ENCODE measurements at places on chromosomes 1 and 21. TPM values are rescaled to one million over a fixed set of nuclear protein-coding genes. Genes with fewer than 3 reads are reported as not detected.

GRCh38 chr1:6473974-6474814 lies 8.2 kb upstream of the TNFRSF25 start:
- no peak for DNase-seq

DNA sequence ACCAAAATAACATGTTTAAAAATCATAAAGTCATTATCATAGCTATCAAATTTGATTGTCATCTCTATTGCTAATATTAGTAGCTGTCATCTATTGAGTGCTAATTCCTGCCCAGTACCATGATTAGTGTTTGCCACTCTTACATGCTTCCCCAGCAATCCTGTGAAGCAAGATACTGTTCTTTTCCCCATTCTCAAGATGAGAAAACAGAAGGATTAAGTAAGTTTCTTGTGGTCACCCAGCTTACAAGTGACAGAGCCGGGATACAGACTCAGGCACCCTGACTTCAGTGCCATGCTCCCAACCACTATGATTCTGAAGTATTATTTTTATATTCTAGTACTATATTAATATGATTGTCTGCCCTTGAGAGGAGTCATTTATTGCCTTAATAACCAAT lies 36.5 kb downstream of the LRRC8C start:
- DNase-seq, result no peak

DNA sequence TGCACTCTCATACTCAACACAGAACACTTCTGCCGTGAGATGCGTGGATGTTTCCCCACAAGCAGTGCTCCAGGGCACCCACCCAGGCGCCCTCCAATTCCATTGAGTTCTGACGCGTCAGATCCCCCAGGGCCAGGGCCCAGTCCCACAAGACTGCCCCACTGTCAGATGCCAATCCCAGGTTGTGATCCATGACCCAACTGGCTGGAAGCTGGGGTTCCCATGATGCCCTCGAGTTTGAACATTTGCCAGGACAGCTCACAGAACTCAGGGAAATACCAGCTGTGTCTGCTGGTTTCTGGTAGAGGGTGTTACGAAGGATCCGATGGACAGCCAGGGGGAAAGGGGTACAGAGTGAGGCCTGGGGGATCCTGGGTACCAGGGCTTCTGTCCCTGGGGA lies 58.4 kb downstream of the AGPAT3 start:
- DNase-seq, result no peak

DNA sequence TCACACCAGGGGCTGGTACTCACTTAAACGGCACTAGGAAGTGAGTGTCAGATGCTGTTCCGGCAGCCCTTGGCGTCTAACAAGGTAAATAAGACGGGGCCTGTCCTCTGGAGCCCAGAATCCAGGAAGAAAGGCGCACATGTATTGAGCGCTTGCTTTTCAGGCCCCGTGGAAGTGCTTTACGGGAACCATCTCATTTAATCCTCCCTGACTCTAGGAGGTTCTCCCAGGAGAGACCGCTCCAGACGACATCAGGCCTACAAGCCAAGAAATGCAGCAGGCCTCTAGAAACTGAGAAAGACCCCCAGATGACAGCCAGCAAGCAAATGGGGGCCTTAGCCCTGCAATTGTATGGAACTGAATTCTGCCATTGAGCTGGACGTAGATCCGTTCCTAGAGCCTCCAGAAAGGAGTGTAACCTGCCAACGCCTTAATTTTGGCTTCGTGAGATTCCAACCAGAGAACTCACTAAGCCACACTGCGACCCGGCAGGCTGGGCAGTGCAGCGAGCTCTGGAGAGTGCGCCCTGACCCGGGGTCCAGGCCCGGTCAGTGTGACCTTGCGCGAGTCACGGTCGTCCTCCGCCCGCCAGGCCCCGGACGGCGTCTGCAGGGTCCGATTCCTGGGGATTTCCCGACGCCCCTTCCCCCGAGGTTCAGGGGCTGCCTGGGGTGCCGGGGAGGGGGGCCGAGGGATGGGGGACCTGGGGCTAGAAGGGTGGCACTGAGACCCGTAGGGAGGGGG lies 532 bp upstream of the MANEAL start:
- no peak for DNase-seq

- no peak for DNase-seq
These were observed 150.8 kb downstream of the TGFB2 start for GRCh38 chr1:218495931-218496330.

DNA sequence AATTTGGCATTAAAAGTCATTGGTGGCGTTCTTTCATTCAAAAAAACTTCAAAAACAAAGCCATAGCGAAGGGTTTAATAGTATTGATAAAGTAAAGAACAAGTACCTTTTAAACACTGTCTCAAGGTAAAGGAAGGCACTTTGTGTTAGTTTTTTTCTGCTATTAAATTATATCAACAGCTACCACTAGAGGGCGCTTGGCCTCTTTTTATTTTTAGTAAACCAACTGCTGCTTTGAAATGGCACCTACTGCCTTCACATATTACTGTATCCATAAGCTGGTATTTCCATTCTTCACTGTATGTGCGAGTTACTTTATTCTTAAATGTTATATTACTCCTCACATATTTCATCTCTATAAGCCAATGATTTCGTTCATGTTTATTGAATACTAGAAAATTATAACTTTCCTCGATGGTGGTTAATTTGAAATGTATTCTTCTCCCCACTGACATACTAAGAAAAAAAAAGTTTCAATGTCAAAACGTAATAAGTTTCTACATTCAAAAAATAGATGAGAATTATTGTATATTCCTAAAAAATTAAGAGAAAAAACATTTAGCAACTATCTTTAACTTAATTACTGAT lies 125.7 kb upstream of the CXADR start:
- peak; percentile 26 for DNase-seq

DNA sequence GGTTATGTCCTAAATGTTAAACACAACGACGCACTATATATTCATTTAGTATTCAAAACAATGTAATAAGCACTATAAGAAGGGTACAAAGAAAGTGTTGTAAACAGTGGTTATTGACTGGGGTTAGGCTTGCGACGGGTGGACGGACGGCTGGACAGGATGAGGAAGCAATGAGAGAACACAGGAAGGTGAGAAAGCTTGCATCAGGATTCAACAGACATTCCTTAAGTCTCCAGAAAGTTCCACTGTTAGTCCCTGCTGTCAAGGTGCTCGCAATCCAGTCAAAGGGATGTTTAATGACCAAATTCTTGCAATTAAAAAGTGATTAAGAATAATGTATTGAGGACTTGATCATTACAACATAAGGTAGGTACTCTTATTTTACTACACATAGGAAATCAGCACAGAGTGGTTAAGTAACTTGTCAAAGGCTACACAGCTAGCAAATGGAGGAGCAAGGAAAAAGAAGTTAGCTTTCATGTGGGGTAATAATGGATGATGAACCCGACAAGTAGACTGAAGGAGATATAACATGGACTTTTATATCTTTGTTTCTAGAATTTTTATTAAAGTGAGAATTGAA lies 994 bp upstream of the ACBD6 start:
- no peak for DNase-seq

- no peak for DNase-seq
These were observed 198.0 kb downstream of the GRIK3 start for GRCh38 chr1:36836196-36836883.

Gene RGS8
- not detected for total RNA-seq

Gene MRTO4
- total RNA-seq, result 199 TPM

Gene PTPN22
- total RNA-seq, result 49.3 TPM
